ENCODE measurements at places on chromosomes 6 and 20.
A peak's percentile ranks its signal among the peaks of the same experiment; 100 is the strongest.

DNA sequence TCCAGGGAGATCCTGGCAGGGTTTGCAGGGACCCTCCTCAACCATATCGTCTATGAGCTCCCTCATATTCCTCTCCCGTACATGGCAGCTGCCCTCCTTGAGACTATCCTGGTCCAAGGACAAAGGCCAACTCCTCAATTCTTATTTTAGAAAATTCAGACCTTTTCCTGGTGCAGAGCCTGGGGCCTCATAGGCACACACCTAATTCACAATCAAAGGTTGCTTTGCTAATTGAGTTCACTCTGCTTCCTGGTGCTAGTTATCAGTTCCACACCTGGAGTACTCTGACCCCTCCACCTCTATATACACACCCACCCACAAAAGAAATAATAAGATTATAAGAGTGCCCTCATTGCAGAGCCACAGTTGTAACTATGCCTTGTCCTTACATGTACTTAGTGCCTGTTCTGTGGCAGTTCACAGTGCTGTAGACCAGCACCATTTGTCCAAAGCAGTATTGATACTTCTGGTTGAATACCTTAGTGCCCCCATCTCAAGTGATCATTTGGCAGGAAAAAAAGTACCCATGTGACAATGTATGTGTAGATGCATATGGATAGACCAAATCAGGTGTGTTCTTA is 38.7 kb downstream of the GSS start:
- no peak for DNase-seq

- DNase-seq = no peak
These were observed 112.4 kb upstream of the ZNF217 start for GRCh38 chr20:53706008-53706465.

DNA sequence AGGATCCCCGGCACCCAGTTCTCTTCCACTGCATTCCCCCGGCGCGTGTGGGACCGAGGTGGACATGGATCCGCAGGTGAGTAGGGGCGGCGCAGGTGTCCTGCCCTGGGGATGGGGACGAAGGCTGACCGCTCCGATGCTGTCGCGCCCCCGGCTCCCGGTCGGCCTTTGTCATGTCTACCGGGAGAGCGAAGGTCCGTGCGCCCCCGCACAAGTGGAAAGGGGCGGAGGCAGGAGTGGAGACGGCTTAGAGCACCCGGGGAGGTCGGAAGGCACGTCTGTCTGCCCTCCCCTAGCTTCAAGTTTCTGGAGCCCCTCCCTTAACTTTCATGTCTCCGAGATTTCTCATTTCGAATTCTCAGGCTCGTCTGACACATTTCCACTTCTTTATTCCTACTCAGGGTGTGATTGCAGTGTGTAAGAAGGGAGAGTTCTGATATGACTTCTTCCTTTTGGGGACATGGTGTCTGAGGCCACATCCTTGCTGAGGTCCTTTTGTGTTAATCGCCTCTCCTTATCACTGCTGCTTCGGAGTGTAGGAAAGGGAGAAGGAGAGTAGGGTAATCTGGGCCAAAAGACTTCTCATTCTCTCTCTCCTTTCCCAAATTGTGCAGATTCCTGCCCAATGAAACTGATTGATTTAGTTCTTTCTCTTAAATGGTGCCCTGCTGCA is 435 bp downstream of the KIFC1 start:
- DNase-seq = no peak

DNA sequence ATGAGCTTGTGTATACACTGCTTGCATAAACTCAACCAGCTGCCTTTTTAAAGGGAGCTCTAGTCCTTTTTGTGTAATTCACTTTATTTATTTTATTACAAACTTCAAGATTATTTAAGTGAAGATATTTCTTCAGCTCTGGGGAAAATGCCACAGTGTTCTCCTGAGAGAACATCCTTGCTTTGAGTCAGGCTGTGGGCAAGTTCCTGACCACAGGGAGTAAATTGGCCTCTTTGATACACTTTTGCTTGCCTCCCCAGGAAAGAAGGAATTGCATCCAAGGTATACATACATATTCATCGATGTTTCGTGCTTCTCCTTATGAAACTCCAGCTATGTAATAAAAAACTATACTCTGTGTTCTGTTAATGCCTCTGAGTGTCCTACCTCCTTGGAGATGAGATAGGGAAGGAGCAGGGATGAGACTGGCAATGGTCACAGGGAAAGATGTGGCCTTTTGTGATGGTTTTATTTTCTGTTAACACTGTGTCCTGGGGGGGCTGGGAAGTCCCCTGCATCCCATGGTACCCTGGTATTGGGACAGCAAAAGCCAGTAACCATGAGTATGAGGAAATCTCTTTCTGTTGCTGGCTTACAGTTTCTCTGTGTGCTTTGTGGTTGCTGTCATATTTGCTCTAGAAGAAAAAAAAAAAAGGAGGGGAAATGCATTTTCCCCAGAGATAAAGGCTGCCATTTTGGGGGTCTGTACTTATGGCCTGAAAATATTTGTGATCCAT is 15.3 kb downstream of the TNFAIP3 start:
- DNase-seq = no peak

DNA sequence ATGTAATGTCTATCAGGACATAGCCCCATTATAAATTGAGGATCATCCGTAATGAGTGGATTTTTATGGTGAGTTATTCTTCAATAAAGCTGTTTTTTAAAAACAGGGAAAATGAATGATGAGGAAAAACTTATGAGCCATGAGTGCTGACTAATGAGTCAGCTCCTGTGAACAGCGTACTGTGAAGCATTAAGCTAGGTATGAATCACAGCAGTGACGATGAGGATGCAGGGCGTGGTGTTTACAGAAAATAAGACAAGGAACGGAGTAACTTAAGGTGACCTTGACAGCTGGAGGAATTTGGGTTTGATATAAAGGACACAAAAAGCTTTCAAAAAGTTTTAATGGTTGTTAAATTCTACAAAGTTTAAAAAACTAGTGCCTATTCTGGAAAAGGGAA is 96.3 kb downstream of the FOXF2 start:
- no peak for DNase-seq

DNA sequence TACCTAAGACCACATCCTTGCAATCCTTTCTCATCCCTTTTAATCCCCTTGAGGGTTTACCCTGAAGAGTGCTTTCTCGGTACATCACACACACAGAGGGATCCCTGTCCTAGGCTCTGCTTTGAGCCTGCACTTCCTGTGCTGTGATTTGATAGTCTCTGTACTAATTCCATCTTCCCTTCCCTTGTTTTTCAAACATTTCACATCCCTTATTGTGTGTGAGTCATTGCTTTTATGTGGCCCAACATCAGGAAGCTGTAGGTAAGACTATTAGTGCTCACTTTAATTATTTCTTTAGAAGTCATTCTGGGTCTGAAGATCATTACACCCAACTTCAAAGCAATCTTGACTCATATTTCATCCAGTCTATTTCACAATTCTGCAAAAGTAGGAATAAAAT is 57.2 kb upstream of the ANKEF1 start:
- DNase-seq = no peak

GRCh38 chr6:21965953-21966539 is 330.8 kb downstream of the PRL start:
- no peak for DNase-seq

- no peak for DNase-seq
These were observed 207.5 kb downstream of the CLIC5 start for GRCh38 chr6:45808042-45808645.

DNA sequence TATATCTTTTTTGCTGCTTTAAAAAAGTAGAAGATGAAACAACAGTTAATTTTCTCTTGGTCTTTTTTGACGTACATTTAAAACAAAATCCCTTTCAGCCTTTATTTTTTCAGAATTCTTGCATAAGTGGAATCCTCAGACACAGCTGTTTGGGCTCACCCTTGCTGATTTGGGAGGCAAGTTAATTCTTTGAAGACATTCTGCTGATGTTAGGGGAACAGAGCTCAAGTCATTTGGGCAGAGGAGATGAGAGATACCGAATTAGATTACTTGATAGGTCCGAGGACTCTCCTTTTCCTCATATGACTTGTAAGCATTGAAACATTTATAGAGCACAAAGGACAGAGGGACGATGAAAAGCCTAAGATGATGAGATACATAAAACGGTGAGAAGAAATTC is 567.9 kb upstream of the CITED2 start:
- DNase-seq = no peak

DNA sequence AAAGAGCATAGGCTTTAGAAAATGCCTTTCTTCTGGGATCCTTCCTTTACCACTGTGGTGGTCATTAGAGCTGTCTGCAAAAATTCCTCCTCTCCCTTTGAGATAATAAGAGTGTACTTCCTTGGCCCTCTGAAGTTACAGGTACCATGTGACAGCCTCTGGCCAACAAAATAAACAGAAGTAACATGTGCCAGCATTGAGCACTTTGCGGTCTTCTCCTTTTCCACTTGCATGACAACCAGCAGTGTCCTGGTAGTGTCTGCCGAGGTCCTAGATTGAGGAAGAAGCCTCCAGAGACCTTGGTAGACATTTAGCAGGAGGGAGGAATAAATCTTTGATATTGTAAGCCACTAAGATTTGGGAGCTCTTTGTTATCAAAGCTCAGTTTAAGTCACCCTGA is 87.5 kb upstream of the ARID1B start:
- DNase-seq = no peak

DNA sequence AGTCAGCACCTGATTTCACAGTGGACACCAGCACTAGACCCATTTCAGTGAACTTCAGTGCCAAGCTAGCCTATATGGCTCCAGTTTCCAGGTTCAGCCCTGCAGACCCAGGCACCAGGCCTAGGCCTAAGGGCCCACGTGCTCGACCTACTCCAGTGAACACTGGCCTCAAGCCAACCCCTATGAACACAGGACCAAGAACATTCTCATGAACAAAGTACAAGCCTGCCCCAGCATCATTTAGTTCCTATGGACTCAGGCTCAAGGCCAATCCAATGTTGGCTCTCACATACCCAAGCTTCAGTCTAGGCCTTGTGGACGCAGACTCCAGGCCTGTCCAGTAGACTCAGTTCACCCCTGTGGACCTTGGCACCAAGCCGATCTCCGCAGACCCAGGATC is 385.5 kb downstream of the DHX35 start:
- no peak for DNase-seq

DNA sequence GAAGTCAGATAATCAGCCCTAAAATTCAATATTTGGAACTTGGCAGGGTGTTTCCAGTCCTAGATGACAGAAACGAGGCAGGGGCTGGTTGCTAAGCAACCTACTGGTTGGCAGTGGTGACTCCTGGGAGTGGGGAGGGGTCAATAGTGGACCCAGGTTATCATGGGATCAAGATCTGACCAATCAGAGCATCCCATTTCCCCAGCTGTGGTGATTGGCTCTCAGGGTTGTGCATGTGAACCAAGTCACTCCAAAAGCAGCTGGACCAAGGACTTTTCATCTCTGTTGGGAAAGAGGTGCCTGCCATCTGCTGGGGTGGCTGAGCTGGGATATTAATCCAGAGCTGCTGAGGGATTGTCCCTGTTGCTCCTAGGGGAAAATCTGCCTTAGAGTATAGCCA is 253.4 kb downstream of the PREX1 start:
- DNase-seq = no peak

DNA sequence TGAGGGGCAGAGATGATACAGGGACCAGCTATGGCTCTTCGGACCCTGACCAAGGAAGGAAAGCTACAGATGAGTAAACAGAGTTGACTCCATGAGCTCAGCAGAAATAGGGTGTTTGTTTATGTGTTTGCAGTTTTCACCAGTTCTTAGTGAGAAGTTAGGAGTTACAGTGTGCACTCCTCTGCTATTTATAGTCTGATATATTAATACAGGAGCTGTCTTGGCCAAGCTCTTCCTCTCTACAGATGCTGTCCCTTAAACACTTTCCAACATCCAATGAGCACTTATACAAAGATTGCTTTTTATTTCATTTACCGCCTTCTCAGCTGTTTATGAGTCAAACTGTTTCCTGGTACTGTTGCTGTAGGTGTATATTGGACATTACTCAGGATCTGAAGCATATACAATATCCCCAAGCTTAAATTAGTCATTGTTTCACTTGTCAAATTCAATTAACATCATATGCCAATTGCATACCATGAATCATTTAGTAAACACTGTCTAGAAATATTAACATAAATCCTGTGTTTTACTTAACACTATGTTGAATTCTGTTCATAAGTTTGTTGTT is 618.0 kb downstream of the PRKN start:
- DNase-seq = no peak

DNA sequence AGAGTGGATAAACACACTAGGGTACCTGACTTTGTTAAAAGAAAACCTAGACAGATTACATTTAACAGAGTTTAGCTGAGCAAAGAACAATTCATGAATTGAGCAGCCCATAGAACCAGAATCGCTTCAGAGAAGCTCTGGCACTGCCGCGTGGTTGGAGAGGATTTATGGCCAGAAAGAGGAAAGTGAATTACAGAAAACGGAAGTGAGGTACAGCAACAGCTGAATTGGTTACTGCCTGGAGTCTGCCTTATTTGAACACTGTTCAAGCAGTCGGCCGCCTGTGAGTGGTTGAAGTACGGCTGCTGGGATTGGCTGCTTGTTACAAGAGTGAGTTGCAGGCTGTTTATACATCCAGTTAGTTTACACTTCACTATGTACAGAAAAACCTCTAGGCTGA is 253.8 kb upstream of the CDYL start:
- no peak for DNase-seq

- no peak for DNase-seq
These were observed 530.5 kb downstream of the KIF16B start for GRCh38 chr20:16042731-16043130.

DNA sequence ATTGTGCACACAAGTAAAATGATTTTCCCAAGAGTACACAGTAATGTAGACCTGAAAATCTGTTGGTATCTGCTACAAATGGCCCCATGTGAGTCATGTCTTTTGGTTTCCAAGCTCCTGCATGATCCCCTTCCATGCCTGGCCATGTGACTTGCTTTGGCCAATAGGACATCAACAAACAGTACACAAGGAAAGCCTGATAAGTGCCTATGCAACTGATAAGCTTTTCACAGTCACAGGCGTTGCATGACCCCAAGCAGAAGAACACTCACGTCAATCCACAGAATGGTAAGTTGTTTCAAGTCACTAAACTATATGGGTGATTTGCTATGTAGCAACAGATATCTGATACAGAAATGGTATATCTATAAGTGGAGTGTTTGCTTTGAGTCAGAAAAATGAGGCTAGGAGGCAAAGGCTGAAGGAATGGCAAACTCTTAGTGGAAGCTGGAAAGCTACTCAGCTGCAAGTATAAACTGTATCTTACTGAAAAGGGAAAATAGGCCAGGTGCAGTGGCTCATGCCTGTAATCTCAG is 160.1 kb upstream of the BEND3 start:
- DNase-seq = peak; percentile 71

GRCh38 chr6:107823047-107823557 is 1.0 kb downstream of the SCML4 start:
- no peak for DNase-seq

- DNase-seq = no peak
These were observed 990 bp downstream of the ZFP57 start for GRCh38 chr6:29679962-29680361.

GRCh38 chr20:22757424-22758183 is 173.2 kb upstream of the FOXA2 start:
- no peak for DNase-seq

- DNase-seq = no peak
These were observed 95.9 kb downstream of the SSR1 start for GRCh38 chr6:7216941-7217621.

GRCh38 chr20:9300080-9300479 is 214.3 kb upstream of the LAMP5 start:
- no peak for DNase-seq
